ENCODE measurements at places on chromosomes 12 and 14.

DNA sequence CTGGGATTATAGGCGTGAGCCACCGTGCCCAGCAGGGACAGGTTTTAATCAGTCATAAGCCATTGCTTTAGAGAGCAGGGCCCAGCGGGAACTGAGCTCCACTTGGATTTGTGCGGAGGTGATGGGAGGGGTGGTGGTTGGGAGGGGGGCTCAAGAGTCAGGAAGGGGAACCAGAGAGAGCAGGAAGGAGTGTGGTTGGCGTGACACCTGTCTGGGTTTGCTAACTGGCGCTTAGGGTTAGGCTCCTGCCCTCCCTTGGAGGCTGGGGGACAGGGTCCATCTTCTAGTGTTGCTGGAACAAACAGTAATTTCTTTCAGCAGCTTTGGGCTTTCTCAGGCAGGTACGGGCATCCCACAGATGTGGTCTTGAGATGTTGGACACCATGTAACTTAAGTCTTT is 7.5 kb upstream of the ALDH2 start:
- no peak for DNase-seq

GRCh38 chr12:109934026-109934425 is 34.0 kb downstream of the TCHP start:
- peak; percentile 33 for DNase-seq

GRCh38 chr14:72120315-72120714 is 188.1 kb downstream of the RGS6 start:
- DNase-seq = no peak

- peak; percentile 61 for DNase-seq
Measured at GRCh38 chr12:85076688-85077430, 40.7 kb downstream of the LRRIQ1 start.

DNA sequence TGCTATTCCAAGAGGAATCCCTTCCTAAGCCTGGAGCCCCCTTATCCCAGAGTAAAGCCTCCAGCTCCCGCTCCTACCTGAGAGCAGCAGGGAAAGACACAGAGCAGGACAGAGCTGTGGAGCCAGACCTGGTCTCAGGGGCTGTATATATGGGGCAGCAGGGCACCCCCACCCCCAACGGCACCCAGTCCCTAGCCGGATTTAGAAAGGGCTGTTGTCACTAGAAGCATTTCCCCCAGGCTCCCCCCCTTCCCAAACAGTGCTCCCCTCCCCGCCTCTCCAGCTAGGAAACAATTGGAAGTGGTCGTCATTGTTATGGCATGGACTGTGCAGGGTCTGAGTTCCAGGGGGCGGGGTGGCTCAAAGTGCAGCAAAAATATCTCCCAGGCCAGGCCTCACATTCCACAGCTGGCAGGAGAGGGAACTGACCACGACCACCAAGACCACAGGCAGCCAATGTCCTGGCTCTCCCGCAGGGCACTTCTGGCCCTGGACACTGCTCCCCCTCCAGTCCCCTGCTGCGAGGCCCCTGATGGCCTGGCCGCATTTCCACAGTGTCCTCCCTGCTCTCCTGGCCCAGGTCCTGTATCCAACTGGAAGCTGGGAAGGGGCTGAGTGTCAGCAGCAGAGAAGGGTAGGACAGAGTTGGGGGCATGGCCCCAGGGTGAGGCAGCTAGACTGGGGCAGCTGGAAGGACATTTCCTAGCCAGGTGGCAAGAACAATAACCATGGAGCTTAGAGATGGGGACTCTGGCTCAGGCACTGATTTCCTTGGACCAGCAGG is at the start of gene MYH7:
TSS of gene MYH7 (minus strand) at position 118 of the 784 bp plus-strand sequence. CDS start 1,928 bp downstream, outside the sequence.
- no peak for DNase-seq

DNA sequence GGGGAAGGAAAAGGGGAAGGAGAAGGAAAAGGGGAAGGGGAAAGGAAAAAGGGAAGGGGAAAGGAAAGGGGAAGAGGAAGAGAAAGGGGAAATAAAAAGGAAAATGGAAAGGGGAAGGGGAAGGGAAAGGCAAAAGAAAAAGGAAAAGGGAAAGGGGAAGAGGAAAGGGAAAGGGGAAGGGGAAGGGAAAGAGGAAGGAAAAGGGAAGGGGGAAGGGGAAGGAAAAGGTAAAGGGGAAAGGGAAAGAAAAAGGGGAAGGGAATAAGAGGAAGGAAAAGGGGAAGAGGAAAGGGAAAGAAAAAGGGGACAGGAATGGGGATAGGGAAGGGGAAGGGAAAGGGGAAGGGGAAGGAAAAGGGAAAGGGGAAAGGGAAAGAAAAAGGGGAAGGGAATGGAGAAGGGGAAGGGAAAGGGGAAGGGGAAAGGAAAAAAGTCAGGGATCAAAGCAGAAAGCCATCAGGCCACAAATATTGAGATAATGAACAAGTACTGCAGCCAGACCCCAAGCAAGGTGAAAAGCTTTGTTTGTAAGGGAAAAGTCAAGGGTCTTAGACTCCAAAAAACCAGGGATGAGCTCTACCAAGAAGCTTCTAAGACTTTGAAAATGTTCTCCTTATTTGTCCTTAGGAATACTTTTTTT is 20.0 kb downstream of the DICER1 start:
- DNase-seq = no peak

DNA sequence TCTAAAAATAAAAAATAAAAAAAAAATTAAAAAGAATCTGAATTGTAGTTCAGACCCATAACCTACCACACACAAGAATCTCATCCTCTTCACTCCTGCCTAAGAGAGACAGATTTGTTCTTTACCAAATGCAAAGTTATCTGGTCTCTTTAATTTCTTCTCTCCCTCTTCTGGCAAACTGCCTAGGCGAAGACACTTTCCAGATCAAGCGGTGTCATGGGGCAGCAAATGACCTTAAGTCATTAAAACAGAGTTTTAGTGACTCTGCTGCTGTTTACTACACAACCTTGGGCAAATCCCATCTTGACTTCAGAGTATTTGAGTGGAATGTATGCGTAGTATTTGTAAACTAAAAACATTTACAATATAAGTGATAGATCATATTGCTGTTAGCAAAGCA is 60.9 kb upstream of the NID2 start:
- no peak for DNase-seq

DNA sequence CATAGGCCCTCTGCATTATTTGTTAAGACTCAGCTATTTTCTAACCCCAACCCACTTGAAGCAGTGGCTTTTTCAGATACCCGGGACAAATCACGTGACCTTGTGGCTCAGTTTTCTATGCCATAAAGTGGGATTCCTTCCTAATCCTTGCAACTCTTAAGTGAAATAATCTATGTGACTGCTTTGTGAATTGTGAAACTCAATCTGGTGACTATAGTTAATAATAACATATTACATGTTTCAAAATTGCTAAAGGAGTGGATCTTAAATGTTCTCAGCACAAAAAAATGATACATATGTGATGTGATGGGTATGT is 17.3 kb downstream of the EML1 start:
- no peak for DNase-seq

DNA sequence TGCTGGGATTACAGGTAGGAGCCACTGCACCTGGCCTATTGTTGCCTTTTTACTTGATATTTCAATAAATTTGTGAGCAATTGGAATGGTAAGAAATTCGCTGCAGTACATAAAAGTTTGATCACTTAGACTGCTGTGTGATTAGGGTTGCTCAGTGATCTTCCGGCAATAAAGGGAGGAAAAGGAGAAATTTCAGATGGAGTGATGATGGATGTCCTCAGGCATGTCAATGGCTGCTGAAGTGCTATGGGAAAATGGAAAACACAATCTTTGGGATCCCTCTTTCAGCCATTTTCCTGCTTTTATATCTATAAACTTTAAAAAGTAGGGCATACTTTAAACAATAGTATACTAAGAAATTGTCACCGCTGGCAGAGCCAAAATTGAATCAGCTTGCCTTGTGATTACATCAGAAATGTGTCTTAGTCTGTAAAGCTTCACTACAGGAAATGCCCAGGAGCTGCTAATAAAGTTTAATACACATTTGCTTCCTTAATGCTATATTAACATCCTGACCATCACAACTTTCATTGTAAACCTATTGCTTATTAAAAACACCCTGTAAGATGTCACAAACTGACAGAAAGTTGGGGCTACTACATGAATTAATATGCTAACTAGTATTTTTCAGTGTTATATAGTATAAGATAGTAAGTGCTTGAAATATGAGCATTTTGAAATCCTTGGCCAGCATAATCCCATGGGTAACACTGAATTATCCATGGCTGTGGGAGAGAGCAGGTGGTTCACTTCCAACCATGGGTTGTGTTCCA is 13.7 kb upstream of the FBXL14 start:
- no peak for DNase-seq

GRCh38 chr12:56803750-56804149 is 40.6 kb downstream of the HSD17B6 start:
- DNase-seq = no peak

DNA sequence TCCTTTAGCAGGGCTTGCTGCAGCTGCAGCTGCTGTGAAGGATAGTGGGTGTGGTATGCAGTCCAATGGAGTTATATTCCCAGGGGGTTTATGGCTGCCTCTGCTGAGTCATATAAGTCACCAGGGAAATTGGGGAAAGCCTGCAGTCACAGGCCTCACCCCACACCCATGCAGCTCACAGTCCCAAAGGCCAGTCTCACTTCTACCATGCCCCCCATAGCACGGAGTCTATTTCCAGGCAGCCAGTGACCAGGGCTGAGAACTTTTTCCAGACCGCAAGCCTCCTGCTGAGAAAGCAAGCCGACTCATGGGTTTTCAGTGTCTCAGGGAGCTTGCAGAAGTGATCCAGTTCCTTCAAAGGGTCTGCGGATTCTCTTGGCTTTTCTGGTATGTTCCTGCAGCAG is 322.4 kb upstream of the CLEC14A start:
- no peak for DNase-seq

- peak; percentile 41 for DNase-seq
Measured at GRCh38 chr12:65585648-65586602, 238.4 kb upstream of the HMGA2 start.

GRCh38 chr12:12777092-12777491 is 8.4 kb upstream of the APOLD1 start:
- DNase-seq = no peak

DNA sequence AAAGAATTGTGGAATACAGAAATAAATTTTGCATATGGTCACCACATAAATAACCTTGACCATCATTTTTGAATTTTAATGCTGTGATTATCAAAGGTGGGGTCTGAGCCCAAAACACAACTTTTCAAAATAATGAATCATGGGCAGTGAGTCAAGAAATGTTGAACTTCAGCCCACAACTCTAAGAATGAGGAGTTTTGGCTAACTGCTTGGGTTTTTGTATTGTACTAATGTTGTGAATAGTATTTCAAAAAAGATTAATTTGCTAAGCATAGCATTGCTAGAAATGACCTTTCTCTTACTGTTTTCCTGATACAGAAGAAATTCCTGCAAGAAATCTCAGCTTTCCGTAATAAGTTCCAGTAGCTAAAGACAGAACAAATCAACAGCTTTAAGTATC is 24.4 kb upstream of the YARS2 start:
- DNase-seq = no peak

GRCh38 chr12:12819752-12820311 is 6.7 kb downstream of the DDX47 start:
- peak; percentile 86 for DNase-seq

DNA sequence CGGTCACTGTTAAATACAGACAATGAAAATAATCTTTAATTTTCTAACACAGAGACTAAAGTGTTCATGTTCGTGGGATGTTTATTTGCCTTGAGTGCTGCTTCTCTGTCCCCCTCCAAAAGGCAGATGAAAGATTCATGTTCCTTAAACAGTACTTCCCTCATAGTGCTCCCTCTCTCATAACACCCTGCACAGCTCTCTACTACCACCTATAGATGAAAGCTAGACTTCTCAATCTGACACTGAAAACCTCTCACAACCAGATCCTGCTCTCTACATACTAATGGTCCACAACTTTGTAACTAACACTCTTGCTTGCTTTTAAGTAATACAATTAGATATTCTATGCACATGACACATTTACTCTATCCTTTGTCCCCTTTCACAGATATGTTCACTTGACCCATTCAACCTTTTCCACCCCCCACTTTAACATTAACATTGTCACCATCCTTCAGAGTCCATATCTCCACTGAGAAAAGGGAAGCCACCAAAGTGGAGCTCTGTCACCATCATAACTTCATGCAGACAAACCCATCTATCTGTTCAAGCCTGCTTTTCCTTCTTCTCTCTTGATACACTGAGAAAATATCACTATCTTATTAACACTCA is 266.4 kb upstream of the USP15 start:
- peak; percentile 3 for DNase-seq

- peak; percentile 87 for DNase-seq
Measured at GRCh38 chr14:33475623-33476022, 475.3 kb downstream of the EGLN3 start.

DNA sequence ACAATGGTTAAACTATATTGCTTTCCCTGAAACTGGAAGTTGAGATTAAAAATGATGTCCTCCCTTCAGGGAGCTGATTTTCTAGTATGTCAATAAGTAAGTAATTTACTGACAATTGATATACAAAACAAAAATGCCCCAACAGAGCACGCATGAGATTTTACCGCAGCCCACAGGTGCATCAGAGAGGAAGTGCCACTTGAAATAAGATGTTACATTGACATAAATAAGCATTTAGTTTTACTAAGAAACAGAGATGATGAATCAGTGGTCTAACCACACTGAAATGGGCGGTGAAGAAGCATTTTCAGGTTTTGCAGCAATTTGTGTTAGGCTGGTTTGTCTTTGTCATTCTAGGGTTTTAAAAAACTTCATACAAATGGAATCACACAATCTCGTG is 8.8 kb upstream of the CLECL1 start:
- DNase-seq = no peak

DNA sequence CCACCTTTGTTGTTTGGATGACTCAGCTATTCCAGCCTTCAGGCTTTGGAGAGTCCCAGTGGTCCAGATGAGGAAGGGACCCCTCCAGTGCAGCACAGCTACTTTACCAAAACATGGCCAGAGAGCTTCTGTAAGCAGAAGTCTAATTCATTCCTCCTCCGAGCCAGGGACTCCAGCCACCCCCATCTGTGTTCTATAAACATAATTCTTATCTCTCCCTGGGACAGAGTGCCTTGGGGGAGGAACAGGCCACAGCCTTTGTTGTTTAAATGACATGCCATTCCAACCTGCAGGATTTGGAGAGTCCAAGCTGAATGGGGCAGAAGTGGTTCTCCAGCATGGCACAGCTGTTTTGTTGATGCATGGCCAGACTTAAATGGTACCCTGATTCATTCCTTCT is 994.0 kb downstream of the TRHDE start:
- DNase-seq = no peak

GRCh38 chr12:115960868-115961802 is 316.4 kb downstream of the MED13L start:
- no peak for DNase-seq

DNA sequence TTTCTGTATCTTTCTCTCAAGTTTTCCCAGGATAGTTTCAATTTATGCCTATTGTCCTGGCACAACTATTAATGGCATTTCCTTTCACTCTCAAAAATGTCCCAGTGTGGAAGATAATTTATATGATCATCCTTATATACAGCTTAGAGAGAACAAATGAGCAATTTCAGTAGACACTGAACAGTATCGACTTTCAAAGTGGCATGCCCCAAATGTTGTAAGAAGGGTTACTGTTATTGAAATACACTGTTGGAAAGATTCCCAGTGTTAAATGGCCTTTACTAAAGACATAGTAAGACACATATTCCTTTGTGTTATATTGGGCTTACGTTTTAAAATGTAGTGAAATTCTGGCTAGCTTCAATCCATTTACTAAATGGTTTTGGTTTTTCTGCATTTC is 202.3 kb upstream of the CDKN3 start:
- DNase-seq = no peak

All from lung microvascular endothelial cell (primary cell).